ENCODE measurements at places on chromosomes 6 and 20.

DNA sequence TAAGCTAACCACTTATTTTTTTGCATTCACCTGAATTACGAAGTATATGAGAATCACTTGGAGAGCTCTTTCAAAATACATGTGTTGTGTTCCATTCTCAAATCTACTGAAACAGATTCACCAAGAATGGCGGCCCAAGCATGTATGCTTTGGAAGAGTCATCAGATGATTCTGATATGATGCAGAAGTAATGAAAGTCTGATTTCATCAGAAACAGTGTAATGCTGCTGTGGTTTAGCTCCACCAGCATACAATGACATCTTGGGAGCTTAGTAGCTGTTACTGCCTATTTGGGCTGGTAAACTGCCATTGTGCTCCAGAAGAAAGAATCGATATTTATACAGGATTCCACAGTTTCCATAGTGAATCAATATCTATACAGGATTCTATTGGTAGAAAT is 52.9 kb downstream of the UBR2 start:
- DNase-seq, result no peak

DNA sequence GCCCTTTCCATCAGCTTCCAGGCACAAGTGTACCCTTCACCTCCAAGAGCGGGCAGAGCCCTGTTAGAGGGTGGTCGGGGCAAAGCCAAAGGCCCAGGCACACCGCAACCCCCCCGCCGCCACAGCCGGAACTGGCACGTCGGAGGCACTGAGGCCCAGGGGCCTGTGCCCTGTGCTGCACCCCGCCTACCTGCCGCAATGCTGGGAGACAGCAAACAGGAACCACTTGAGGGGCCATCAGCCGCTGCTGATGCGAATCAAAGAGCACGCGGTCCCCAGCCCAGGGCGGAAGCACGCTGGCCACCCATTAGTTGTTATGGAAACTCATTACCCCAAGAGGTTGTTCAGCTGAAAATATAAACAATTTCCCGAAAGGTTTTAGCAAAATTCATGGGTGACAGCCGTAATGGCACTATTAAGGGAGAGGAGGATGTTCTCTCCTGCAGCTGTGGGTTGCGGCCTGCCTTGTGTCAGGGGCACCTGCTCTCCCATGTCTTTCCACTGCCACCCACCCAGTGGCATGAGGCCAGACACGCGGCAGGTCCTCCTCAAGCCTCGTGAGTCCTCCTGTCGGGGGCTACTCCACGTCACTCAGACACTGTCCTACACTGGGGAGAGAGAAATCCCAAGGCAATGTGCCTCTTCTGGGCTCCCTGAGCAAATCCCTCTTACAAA is 65.3 kb downstream of the EDN3 start:
- no peak for DNase-seq

DNA sequence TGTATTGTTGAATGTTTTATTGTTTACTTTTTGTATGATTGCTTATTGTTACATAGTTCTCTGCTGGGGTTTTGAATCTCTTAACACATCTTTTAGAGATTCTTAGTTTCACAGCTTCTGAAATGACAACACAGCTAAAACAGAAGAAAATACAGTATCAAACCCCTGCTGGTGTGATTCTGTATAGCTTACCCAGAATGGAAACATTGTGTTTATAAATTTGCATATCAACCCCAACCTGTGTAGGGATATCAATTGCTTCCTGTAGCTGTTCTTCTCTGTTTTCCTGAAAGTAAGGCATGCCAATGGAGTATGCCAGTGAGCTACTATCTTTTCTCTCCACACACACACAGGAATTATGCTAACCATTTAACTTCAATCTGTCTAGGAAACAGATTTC is 64.3 kb upstream of the ID4 start:
- DNase-seq, result no peak

DNA sequence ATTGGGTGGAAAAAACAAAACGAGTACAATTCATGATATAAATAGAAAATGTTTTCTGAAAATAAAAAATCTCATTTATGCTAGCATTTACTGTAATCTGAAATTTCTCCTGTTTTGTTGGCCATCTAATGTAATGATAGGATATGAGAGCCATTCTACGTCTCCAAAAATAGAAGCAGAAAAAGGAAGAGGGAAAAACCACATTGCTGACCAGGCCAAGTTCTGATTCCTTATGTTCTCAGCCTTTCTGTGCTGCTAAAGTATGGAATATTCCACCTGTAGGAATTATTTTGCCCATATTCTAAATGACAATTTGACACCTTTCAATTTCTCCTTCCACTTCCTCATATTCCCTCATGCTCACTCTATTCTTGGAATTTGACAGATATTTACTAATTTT is 110.2 kb downstream of the TBXT start:
- no peak for DNase-seq

- DNase-seq, result no peak
Measured at GRCh38 chr6:93471281-93471680, 51.9 kb upstream of the EPHA7 start.

DNA sequence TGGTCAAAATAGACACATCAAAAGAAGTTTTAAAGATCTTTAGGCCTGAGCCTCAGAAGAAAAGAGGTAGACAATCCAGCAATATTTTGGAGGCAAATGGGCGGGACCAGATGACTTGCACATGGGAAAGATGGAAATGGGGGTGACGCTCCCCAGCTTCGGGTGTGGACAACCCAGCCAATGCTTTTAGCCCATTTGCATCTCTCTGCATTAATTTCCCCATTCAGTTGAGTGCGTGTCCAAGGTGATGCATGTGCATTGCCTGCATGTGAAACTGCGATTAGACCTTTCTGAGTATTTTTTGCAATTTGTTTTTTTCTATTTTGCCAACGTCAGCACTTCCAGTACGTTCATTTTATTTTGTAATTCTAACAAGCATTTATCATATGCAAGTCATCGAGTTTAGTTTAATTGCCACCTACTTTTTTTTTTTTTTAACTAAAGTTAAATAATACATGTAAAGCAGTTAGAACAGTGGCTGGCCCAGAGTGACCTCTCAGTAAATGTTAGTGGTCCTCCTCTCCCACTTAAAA is 24.2 kb downstream of the PDRG1 start:
- no peak for DNase-seq

DNA sequence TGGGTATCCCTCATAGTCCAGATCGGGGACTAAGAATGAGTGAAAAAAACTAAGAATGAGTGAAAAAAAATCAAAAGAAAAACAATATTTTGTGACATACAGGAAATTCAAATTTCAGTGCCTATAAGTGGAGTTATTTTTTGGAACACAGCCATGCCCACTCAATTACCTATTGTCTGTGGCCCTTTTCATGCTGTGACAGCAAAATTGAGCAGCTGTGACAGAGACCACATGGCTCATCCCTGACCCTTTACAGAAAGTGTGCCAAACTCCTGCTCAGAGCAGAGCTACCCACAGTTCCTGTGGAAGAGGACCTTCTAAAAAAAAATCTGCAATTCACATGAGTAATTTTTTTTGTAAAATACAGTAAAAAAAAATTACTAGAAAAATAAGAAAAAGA is 1.4 kb downstream of the NCR2 start:
- DNase-seq, result no peak

- DNase-seq, result no peak
Measured at GRCh38 chr6:125307150-125307838, 5.5 kb upstream of the HDDC2 start.

DNA sequence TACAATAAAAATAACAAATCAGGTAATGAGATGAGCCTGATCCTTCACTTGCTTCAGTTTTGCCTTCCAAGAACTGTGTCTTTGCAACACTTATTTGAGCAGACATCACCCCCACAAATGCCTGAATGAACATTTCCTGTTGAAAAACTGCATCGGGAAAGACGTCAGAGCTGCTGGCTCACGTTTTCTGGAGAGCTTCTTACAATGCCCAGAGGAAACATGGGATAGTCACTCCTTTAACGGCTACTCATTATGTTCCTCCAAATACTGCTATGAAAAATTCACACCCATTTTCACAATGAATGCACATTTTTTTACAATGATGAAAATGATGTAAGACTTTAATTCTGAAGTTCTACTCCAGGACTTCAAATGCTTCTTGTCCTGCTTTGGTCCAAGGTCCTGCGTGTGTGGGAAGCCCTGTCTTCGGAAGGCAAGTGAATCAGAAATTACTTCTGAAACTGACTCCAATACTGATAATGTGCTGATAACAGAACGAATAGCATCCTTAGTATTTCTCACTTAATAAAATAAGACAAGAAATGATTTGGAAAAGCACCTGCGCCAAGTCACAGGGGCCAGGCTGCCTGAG is 238.0 kb downstream of the ANKRD60 start:
- no peak for DNase-seq

DNA sequence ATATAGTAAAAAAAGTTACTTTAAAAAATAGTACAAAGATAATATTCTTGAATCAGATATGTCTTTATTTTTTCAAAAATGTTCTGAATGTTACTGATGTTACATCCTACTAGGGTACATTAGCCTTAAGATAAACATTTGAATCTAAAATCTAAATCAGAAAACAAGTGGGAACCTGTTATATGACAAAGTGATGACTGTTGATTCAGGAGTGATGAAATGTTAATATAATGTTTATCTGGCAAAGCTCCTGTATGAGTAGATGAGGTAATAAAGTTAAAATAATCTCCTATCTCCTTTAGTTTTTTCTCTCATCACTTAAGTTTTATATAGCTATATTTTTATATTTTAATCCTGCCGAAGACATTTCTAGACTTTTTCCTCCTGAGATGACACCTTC is 4.2 kb downstream of the DOP1A start:
- no peak for DNase-seq

GRCh38 chr20:18832546-18833200 is 19.1 kb downstream of the SCP2D1 start:
- DNase-seq, result no peak

DNA sequence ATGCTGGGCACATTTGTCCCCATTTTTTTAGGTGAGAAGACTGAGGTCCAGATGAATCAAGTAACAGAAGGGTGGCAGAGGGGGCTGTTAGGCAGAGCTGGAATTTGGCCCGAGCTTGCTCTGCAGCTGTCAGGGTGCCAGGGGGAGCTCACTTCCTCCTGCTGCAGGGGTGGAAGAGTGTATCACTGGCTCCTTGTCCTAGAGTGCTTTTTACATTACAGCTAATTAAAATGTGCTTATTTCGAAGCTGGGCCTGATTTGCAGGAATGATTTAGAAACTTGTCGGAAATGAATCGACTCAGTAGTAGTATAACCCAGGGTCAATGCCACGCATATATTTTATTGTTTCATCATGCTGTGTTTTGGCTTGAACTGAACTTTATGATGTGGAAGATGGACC is 11.1 kb downstream of the TOX2 start:
- no peak for DNase-seq

GRCh38 chr6:109349419-109349987 is 32.8 kb downstream of the CD164 start:
- DNase-seq, result no peak

GRCh38 chr6:155162682-155163081 is 101.1 kb upstream of the CLDN20 start:
- no peak for DNase-seq

Measured in omental fat pad (tissue), 4 donors.